ENCODE measurements at places on chromosomes 1 and 21.

DNA sequence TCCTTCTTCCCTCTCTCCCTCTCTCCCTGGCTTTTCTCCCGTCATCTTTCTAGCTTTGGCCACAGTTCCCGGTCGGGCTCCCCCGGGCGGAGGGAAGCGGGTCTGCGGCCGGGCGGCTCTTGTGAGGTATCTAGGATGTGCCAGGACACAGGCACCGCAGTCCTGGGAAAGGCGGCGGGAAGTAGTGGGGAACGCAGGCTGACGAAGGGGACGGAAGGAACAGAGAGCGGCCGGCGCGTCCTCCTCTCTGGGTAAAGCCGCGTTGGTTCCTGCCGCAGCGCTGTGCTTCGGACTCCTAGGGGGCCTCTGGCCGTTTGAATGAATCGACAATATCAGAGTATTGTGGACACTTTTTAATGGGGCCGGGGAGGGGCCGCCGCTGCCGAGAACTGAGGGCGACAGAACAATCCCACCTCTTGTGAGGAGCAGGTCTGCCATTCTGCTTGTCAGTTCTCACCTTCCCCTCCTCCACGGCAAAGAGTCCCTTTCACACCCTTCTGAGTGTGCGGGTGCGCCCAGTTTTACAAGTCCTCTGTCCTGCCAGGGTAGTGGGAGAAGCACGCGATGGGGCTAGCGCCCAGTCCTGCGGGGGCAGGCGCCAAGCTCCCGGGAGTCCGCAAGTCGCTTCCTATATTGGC is 1.2 kb upstream of the LHX9 start:
- no peak for DNase-seq

DNA sequence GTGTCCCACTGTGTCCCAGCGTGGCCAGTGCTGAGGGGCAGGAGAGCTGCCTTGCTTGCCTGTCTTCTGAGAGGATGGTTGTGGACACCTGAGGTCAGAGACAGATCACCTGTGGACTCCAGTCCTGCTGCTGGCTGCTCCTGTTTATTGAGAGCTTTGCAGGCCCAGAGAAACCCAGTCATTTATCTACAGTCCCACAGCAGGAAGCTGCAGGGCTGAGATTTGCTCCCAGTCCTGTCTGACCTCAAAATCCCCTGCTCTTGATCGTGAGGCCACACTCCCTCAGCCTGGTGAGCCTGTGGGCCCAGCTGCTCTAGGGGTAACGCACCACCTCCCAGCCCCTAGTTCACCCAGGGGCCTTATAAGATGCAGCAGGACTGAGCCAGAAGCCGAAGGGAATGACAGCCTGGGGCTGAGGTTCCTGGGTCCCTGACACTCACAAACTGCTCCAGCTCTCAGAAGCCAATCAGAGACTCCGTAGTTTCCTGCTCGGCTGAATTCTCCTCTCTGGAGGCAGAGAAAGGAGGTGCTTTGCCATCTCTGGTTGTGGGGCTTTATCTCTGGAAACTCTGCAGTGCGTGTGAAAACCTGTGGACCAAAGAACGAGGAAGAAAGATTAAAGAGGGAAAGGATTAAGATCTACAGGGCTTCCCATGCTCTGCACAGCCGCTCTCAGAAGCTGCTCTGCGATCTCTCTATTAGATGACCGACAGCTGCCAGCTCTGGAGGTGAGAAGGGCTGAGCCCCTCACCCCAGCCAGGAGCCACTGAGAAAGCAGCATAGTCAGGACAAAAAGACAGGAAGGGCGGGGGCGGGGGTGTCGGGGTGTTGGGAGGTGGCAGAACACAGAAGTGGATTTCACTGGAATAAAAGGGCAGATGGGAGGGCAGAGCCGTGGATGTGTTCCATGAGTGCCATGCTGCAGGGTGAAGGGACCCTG is 39.1 kb downstream of the UBIAD1 start:
- DNase-seq, result no peak

GRCh38 chr21:35520856-35521255 is 471.8 kb upstream of the RUNX1 start:
- no peak for DNase-seq

- no peak for DNase-seq
Observed at GRCh38 chr1:221272940-221273339, 393.7 kb downstream of the HLX start.

DNA sequence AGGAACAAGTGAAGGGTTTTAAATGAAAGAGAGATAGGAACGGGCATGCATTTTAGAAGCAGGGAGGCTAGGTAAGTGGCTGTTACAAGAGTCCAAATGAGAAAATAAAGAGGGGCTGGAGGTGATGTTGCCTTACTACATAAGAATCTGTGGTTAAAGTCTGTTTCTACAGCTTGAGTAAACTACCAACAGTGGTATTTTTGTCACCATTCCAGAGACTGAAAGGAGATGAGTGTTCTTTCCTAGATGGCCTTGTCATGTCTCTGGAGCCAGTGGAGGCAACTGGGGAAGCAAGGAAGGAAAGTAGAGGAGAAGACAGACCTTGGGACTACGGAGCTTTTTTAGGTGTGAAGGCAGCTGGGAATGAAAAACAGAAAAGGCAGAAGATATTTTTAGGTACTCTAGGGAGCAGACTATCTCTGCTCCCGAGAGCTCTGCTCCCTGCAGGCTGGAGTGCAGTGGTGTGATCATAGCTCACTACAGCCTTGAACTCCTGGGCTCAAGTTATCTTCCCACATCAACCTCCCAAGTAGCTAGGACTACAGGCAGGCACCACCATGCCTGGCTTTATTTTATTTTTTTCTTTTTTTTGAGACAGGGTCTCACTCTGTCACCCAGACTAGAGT is 12.2 kb downstream of the HDAC1 start:
- DNase-seq, result no peak

DNA sequence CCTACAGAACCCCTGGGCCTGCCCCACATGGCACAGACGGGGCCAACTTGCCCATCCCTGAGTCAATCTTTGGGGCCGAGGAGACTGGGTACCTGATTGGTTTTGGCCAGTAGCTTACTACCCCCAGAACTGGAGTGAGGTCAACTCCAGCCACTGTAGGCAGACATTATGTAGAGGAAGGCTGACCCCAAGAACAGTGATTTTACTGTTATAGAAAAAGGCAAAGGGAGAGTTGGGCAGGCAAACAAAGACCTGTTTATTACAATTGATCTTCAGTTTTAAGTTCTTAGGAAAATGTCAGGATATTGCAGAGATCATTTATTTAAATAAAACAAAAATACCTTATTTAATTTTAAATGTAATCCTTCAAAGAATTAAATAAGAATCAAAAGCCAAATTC is 653.8 kb downstream of the NPHP4 start:
- no peak for DNase-seq

GRCh38 chr1:239884796-239885195 is 206.9 kb upstream of the FMN2 start:
- no peak for DNase-seq

GRCh38 chr1:50493710-50494109 is 70.5 kb upstream of the DMRTA2 start:
- no peak for DNase-seq

GRCh38 chr1:214261206-214262123 is 19.5 kb upstream of the SMYD2 start:
- DNase-seq, result no peak

GRCh38 chr1:100722221-100722620 is 2.7 kb downstream of the VCAM1 start:
- DNase-seq, result no peak

DNA sequence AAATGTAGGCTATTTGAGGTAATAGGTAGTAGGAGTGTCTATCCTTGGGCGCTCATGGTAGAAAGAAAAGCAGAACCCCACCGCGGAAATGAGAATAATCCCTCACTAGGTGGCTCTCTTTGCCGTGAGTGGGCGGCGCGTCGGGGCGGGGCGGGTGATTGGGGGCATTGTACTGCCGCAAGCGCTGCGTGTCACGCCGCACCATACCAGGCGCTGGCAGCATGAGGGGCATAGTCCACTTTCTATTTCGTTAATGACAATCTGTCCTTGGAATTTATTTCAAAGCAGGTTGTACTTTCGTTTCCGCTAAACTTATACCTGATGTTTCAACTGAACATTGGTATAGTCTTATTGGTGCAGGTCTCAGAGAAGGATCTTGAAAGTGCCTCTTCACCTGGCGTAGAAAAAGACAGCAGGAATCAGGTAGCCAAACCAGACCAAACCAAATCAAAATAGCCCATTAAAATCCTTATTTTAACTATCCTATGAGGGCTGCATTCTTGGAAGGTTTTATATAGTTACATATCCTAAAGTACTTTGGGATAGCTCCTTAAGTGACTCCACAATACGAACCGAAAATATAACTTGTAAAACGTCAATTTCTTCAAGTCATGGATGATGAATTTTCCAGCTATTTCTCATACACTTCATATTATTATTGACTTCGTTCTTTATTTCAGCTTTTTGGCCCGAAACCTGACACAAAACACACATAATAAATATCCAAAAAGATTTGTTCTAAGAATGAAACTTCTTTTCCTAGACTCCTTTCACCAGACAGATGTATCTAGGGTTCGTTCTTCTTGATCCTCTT is 1.9 kb upstream of the SMG7 start:
- DNase-seq, result peak; percentile 67

GRCh38 chr1:160161965-160162705 is 10.7 kb downstream of the ATP1A4 start:
- no peak for DNase-seq

- no peak for DNase-seq
Observed at GRCh38 chr1:55232448-55233144, 17.4 kb upstream of the USP24 start.

- no peak for DNase-seq
Observed at GRCh38 chr1:13819642-13820041, 119.7 kb downstream of the PRDM2 start.

GRCh38 chr1:186146974-186147373 is 228.1 kb downstream of the TPR start:
- DNase-seq, result no peak

- DNase-seq, result no peak
Observed at GRCh38 chr1:59978511-59978910, 51.9 kb upstream of the CYP2J2 start.

DNA sequence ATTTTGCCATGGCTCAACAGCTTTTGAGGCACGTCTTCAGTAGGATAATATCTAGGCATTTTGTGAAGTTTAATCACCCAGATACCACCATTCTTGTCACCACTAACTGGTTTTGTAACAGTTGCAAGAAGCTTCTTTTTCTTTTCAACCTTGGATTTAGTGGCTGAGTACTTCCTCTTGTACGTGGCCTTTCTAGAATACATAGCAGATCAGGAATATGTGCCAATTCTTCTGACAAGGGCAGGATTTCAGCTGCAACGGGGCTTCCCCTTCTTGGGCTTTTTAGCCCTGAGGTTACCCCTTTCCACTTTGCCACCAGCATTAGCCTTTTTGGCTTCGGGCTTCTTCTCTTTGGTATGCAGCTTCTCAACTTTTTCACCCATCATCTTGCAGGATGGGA is 79.3 kb upstream of the WARS2 start:
- DNase-seq, result no peak

- no peak for DNase-seq
Observed at GRCh38 chr1:228850141-228851100, 115.1 kb downstream of the RHOU start.

DNA sequence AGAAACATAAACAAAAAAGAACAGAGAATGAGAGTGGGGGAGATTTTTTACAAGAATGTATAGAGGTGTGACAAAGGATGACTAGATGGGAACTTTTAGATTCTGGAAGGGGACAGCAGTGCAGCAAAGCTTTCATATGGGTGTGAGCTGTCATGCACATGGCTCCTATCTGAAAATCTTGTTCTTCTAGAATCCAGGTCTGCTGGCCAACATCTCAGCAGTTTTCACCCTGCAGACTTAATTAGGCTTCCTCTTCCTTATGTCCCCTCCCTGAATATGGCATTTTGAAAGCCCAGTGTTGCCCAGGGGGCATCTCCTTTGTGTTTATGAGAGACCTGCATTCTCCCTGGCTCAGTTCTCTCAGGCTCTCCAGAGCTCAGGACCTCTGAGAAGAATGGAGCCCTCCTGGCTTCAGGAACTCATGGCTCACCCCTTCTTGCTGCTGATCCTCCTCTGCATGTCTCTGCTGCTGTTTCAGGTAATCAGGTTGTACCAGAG is at the start of gene CYP4Z1:
Gene CYP4Z1, plus strand, starts transcription at position 135 of the 498 bp plus-strand sequence. Its CDS starts 260 bp downstream, at position 395.
- DNase-seq, result no peak

GRCh38 chr1:234780531-234781162 is 170.7 kb upstream of the IRF2BP2 start:
- DNase-seq, result no peak

DNA sequence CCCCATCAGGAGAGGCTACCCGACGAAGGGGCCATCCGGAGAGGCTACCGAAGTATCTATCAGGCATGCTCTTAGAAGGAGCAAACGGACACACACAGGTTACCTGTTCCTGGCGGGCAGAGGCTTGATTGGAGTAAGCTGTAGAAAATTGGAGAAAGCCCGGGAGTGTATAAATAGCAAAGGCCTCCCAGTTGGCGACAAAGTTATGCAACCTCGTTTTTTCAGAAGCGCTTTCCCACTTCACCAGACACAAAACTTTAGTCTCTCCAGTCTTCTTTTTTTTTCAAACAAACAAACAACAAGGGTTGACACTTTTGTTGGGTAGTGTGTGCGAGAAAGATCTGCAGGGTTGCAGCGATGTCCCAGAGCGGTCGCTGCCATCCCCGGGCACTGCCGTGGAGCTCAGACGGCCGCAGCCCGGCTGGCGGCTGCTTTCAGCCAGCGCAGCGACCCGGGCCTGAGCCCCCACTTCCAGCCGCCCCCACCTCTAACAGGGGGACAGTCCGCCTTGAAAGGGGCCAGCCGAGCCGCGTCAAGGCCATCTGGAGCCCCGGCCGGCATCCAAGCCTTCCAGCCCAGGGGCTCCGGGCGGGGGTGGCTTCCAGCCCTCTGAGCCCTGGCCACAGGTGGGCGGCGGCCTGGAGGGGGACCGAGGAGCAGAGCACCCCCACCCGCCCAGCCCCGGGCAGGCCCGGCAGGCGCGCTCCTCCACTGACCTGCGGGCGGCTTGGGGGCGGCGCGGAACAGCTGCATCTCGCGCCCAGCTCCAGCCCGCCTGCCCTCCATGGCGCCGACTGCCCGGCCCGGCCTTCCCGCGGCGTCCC is 616 bp downstream of the MCOLN3 start:
- DNase-seq, result no peak
